Breast epithelium (tissue), 4 donors: ENCODE measurements at places on chromosomes 2 and 18. TPM values are rescaled to one million over a fixed set of nuclear protein-coding genes. Genes with fewer than 3 reads are reported as not detected.

FOXI3 gene
- total RNA-seq, result not detected

CAMKMT gene
- 11.8 TPM for total RNA-seq

DPP4 gene
- 11.8 TPM for total RNA-seq

SCYGR2 gene
- not detected for total RNA-seq

CFC1 gene
- not detected for total RNA-seq

VWC2L gene
- total RNA-seq, result not detected

STARD6 gene
- not detected for total RNA-seq

ZNF2 gene
- total RNA-seq, result 3.6 TPM

IL1R2 gene
- 8.2 TPM for total RNA-seq

ANO7 gene
- 1.6 TPM for total RNA-seq

GCG gene
- total RNA-seq, result not detected

TUBA3E gene
- not detected for total RNA-seq

SRD5A2 gene
- total RNA-seq, result 0.32 TPM

PIK3C3 gene
- 45.9 TPM for total RNA-seq

SCTR gene
- total RNA-seq, result not detected

NYAP2 gene
- not detected for total RNA-seq

SLC19A3 gene
- 278 TPM for total RNA-seq

RAB17 gene
- 39.7 TPM for total RNA-seq

FSIP2 gene
- 2.3 TPM for total RNA-seq

DNA sequence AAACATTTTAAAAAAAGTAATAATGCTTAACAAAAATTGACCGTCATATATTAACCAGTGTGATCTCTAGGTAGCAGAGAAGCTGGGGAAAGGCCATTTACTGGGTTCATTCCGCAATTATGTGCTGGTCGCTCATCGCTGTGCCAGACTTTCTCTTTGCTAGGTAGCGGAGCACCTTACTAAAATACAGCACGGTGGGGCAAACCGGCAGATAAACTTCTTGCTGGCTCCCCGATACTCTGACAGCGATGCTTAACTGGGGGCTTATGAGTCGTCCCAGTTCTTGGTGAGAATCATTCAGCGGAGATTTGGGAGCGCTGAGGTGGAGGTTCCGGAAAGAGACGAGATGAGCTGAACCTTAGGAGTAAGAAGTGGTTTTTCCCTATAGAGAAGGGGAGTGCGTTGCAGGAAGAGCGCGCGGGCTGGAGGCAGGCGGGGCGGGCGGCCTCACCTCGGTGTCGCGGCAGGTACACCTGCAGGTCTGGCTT lies 605 bp downstream of the C2orf68 start:
- no peak for DNase-seq

DNA sequence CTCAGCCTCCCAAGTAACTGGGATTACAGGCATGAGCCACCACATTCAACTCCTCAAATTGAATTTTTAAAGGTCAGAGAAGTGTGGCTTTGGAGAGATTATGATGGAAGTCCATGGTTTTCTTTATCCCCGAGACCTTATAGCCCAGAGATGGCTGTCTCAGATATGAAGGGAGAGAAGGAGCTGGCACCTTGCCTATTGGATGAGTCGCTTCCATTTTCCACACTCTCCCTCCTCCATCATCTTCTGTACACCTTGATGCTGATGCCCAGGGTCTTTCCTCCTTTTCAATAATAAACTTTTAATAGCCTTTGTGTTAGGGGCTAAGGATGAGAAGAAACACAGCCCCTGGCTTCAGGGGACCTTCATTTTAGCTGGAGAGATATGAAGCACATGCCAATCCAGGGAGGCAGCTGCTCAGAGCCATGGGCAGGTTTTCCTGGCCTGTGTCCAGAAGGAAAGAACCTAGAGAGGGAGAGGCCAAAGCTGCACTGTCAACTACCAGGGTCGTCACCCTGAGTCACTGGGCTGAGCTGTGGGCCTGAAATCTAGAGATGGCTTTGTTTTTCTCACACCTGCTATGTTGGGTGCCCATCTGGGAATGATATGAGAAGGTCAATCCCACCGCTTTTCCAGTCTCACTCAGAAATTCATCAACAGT lies 146.0 kb upstream of the SERTAD2 start:
- no peak for DNase-seq

- no peak for DNase-seq
Measured at GRCh38 chr2:152480821-152481399, 145.9 kb downstream of the FMNL2 start.

- no peak for DNase-seq
Measured at GRCh38 chr2:147204102-147204501, 640.7 kb upstream of the ACVR2A start.

- DNase-seq, result no peak
Measured at GRCh38 chr2:231418820-231419640, 23.5 kb downstream of the B3GNT7 start.

- no peak for DNase-seq
Measured at GRCh38 chr2:133993160-133993559, 260.7 kb upstream of the MGAT5 start.

DNA sequence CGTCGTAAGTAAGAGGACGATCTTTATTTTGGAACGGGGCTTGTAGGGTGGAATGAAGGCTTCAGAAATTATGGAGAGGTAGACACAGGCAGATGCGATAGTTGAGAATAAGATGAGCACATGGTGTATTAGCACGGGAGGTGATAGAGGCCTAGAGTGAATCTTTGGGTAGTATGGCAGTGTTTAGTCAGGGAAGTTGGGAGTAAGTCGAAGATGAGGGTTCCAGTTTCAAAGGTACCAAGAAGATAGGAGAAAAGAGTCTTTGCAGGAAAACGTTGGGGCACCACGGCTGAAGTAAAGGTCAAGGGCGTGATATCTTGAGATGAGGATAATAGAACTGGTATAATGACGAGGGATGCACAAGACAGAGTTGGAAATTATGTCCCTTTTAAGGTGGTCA lies 654 bp downstream of the PIK3C3 start:
- DNase-seq, result no peak

DNA sequence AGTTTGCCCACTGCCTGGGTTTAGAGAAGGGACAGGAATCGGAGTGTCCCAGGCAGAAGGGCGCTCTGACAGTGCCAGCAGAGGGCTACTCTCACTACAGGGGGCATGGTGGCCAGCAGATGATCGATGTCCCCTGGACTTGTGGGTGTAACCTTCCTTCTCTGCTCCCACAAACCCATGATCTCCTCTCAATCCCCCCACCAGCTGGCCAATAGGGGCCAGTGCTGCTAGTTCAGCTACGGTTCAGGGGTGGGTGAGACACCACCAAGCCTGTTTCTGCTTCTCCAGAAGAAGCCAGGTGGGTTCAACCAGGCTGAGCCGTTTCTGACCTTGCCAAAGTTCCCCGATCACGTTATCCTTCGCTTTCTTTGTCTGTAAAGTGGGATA lies 1.3 kb downstream of the NPPC start:
- no peak for DNase-seq

- no peak for DNase-seq
Measured at GRCh38 chr2:104321796-104322349, 532.0 kb upstream of the POU3F3 start.

DNA sequence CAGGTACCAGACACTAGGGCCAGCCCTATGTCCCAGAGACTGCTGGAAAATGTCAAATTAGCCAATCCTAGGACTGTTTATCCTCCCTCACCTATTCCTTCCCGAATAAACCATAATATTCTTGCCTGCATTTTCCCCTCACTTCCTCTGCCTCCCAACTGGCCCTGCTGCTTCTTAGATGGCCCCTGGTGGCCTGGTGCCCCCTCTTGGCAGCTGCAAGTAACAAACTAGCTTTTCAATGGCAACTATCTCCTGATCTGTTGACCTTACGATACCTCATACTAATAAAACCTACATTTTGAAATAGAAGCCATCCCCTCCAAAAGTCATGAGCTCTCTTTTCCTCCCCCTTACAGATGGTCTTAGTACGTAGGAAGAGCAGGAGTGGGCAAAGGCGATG lies 132.0 kb downstream of the ALPK2 start:
- no peak for DNase-seq

- no peak for DNase-seq
Measured at GRCh38 chr2:216916956-216917650, 57.2 kb upstream of the TNP1 start.

GRCh38 chr18:66727991-66728390 lies 124.1 kb upstream of the CDH19 start:
- DNase-seq, result no peak

- DNase-seq, result peak; percentile 16
Measured at GRCh38 chr2:238939074-238939473, 91.2 kb downstream of the TWIST2 start.

GRCh38 chr2:69798909-69799526 lies 30.4 kb upstream of the GMCL1 start:
- DNase-seq, result no peak

DNA sequence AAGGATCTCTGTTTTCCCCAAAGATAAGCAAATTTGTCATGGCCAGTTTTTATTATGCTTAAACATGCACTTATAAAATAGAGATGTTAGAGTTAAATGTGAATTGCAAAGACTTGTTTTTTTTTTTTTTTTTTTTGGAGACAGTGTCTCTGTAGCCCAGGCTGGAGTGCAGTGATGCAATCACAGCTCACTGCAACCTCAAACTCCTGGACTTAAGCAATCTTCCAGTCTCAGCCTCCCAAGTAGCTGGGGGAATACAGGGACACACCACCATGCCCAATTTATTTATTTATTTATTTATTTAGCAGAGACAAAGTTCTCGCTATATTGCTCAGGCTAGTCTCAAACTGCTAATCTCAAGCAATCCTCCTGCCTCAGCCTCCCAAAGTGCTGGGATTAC lies 15.1 kb downstream of the PHOSPHO2 start:
- DNase-seq, result no peak

DNA sequence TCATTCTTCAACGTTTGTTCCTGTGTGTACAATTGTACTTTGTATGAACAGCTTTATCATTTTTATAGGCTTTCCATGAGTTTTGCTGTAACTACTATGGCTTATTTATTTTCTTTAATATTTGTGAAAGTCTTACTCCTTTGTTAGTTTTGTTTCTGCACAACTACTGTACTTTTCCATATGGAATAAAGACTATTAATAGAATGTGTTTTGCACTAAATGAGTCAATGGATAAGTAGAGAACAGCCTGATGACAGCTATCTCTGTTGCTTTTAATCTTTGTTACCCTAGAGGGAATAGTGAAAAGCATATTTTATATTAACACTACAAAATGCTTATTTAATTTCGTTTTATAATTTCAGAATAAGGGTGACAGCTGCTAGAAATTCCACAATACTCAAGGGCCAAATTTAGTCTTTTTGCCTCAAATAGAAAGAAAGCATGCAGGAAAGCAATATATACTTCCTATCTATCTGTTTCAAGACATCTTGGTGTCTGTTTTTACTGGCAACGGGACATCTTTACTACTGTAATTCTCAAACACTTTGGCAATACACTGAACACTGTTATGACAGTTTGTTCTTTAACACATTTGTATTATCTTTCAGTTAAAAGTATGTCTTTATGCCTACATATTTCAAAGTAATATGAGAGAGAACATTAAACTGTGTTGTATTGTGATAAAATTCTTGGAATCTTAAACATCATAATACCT lies 53.9 kb downstream of the WDSUB1 start:
- DNase-seq, result no peak

GRCh38 chr18:44341759-44342158 lies 338.9 kb upstream of the SETBP1 start:
- peak; percentile 21 for DNase-seq

DNA sequence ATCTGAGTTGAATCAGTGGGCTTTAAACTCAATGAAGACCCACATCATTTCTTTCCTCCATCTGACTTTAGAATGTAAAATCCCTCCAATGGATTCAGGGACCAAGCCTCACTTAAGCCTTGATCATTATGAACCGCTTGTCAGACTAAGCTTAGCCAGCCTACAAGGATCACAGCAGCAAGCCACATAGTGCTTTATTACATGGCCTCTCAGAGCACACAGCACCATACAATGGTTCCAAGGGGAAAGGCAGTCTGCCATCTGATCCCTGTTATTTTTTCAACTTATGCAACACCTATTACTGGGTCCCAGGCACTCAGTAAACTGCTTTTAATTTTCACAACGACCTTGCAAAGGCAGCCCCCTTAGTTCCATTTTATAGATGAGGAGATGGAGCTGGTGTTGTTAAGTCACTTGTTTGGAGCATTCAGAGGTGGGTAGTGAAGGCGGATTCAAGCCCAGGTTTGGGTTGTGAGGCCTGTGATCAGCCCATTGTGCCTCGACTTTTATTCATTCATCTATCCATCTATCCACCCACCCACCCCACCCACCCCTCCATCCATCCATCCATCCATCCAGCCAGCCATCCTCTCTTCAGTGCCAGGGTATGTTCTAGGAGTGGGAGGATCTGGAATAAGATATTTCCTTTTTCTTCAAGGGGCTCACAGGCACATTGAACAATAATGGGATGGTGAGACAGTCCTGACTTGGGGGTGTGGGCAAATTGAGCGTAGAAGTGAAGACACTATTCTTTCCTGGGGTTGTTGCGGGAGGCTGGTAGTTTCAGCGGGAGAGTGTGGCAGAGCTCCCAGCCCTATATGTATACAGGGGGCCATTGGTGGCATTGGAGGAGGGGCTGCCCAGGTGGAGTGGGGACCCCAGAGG lies 141.2 kb downstream of the MYCN start:
- DNase-seq, result no peak

- peak; percentile 45 for DNase-seq
Measured at GRCh38 chr2:43133708-43134570, 92.5 kb downstream of the ZFP36L2 start.

- DNase-seq, result no peak
Measured at GRCh38 chr2:65530547-65531320, 98.3 kb upstream of the SPRED2 start.

DNA sequence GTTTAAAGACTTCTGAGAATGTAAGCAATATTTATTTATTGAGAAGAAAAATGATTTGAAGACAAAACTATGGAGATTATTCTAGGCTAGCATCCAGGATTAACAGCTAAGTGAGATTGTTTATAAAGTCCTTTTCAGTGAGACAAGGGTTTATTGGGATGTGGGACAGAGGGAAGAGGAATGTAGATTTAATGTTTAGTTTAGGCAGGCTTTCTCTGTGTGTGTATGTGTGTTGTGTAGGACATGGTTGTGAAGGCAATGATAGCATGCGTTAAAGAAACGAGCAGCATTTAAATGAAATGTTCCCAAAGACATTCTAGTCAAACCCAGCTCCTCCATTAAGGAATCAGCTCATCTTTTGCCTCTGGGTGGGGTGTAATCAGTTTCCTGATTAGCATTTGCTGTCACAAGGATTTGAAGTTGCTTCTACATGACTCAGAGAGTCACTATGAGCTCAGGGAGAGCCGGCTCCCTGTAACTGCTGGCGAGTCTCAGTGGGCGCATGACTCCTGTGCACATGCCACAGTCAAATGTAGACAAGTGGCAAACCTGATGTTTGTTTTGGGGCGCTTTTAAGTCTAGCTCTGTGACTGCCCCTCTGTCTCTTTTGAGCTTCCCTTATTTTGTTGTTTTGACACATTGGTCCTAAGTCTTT lies 442.2 kb upstream of the CELF4 start:
- DNase-seq, result no peak

DNA sequence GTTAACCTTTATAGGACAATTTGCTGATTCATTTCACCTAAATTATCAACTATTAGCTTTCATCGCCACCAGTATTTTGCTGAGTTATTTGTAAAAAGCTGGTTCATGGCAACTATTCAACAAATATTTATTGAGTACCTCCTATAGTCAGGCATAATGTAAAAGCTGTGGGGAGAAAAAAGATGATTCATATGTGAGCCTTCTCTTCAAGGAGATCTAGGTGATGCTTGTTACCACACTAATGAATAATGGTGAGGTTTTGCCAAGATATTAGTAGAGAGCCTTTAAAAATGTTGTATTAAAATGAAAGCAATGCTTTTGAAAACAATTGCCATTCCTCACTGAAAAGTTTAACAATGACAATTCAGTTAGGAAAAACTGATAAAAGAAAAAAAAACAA lies 187.8 kb downstream of the ANKRD44 start:
- no peak for DNase-seq

- peak; percentile 57 for DNase-seq
Measured at GRCh38 chr2:101823347-101823791, 125.9 kb downstream of the MAP4K4 start.
